Suppressor macrophage treated with lipopolysaccharide for 4 hours (primary cell): ENCODE measurements at places on chromosomes 5 and 9.

GRCh38 chr5:72507231-72507906, at the start of gene ZNF366:
Gene ZNF366, minus strand, starts transcription at chr5:72507410. Its CDS starts 45,914 bp downstream, at chr5:72461496.
- DNase-seq: peak; percentile 51

DNA sequence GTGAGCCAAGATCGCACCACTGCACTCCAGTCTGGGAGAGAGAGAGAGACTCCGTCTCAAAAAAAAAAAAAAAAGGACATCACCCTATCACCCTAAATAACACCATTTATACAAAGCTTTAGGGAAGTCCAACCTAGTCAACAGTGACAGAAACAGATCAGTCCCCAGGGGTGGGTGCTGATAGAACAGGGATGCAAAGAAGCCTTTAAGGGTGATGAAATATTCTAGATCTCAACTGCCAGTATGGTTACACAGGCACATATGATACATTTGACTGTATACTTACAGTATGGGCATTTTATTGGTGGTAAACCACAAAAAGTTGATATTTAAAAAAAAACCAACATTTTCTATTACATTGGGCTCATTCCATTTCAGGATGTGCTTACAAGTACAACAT, 4.8 kb downstream of the RETREG1 start:
- no peak for DNase-seq

GRCh38 chr5:38265546-38266179, 7.3 kb downstream of the EGFLAM start:
- DNase-seq: peak; percentile 61

DNA sequence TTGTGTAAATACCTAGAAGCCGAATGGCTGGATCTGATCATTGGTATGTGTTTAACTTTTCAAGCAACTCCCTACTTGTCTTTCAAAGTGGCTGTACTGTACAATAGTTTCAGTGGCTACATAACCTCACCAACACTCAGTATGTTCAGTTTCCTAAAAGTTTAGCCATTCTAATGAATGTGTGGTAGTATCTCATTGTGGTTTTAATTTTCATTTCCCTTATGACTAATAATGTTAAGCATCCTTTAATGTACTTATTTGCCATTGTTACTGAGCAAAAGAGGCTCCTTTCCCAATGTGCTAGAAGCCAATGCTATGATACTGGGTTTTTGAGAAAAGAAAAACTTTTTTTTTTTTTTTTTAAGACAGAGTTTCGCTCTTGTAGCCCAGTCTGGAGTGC, 27.8 kb upstream of the ALDOB start:
- no peak for DNase-seq

DNA sequence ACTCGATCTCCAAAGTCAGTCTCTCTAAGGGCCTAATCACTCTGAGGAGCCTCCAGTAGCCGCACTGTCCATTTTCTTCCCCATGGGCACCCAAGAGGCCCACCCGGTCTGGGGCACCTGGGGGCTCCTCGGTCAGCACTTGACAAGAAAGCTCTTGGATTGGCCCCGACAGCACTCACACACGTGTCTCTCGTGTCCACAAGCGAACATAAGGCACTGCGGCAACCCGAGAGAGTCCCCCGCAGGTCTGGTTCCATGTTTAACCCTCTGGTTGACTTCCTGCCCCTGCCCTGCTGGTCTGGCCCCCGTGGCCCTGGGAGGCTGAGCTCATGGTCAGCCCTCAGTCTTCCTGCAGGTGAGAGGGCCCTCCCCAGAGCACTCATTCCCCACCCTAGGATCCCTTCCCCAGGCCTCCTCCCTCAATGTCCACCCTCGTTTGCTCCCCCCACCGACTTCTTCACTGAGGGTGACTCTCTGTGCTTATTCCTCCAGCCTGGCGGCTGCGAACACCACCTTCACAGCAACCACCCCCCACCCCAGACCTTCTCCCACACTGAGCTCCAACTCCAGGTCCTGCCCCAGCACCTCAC, 16.3 kb upstream of the LRRC14B start:
- no peak for DNase-seq

GRCh38 chr5:117357886-117358285, 783.3 kb upstream of the SEMA6A start:
- no peak for DNase-seq

DNA sequence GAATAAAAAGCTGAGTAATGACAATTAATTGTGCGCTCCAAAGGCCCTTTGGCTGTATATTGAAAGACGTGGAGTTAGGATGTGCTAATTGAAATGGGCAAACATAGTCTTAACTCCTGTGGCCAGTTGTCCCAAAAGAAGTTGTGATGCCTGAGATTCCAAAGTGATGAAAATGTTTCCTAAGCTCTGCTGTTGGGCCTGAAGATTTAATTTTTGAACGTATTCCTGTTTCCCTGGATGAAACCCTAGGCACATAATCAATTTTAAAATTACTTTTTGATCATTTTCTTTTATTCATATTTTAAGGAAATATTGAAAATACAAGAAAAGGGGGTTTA, 87.9 kb downstream of the PRDM6 start:
- no peak for DNase-seq

- no peak for DNase-seq
Measured at GRCh38 chr5:41465493-41466171, 44.8 kb downstream of the PLCXD3 start.

- no peak for DNase-seq
Measured at GRCh38 chr5:82905986-82906385, 171.2 kb downstream of the TMEM167A start.

- peak; percentile 22 for DNase-seq
Measured at GRCh38 chr9:124551472-124552272, 44.5 kb upstream of the NR5A1 start.

DNA sequence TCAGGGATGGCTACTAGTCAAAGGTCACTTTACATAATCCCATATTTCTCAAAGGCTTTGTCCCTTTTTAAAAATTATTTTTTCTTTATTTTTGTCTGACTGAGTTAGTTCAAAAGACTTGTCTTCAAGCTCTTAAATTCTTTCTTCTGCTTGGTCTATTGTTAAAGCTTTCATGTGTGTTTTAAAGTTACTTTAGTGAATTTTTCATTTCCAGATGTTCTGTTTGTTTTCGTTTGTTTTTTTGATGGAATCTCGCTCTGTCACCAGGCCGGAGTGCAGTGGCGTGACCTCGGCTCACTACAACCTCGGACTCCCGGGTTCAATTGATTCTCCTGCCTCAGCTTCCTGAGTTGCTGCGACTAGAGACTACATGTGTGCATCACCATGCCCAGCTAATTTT, 55.0 kb upstream of the SNCAIP start:
- DNase-seq: no peak

GRCh38 chr5:40277161-40277906, 402.4 kb upstream of the PTGER4 start:
- no peak for DNase-seq

- DNase-seq: no peak
Measured at GRCh38 chr5:7827610-7828009, 23.3 kb downstream of the CFAP90 start.

DNA sequence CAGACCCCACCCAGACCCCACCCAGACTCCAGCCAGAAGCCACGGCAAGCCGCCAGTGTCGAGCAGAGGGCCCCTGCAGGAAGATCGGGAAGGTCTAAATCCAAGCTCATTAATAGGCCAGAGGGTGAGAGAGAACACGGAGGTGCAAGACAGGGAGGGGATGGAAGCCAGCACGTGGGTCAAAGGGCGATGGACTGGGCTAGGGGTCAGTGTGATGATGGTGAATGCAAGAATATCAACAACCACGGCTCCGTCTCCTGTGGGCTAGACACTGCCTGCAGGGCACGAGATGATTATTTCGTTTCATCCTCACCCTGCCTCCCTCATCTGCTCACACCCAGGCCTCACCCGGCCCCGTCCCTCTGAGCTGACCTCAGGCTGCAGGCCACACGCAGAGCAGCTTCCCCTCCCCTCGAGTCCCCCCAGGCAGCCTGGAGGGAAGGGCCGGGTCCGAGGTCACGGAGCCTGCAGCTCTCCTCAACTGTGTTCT, 122.0 kb downstream of the COL23A1 start:
- DNase-seq: no peak

GRCh38 chr5:135081240-135081639, 47.2 kb upstream of the PITX1 start:
- no peak for DNase-seq

DNA sequence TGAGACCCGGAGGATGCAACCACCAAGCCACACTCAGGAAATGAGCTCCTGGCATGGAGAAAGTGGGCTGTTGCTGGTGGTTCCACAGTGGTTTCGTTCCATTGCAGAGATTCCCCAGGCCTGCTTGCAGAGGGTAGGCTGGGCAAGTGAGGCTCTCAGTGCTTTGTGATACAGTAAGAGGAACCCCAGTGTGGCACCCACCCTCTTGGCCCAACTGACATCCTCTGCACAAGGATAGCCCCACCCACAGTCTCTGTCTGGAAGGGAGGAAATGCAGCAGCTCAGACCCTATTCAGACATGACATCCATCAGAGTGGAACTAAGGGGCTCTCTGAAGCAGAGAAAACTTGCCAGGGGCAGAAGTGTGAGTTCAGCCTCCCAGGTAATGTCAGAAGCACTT, 69.6 kb upstream of the FSTL4 start:
- no peak for DNase-seq

DNA sequence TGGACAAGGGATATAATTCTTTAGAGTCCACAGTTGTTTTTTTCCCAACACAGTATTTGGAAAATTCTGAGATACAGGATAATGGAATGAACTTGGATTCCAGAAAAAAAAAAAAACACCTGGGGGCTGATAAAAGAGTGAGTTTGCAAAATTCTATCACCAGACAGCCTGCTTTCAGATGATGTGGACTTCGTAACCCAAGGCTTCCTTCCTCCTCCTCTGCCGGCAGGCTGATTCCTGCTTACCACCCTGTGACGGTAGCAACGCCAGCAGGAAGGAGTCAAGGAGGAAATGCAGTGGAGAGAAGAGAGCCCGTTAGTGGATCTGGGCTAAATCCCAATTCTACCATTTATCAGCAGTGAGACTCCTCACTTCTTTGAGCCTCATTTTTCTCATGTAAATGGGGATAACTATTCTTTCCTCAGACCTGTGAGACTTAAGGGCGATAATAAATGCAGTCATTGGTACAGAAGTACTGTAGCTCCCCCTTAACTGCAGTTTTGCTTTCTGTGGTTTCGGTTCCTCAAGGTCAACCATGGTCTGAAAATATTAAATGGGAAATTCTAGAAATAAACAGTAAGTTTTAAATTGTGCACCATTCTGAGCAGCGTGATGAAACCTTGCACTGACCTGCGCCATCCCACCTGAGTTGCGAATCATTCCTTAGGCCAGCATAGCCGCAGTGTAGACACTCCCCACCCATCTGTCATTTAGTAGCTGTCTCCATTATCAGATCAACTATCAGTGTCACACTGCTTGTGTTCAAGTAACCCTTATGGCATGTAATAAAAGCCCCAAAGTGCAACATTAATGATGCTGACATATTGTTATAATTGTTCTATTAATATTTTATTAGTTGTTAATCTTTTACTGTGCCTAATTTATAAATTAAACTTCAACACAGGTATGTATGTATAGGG, 71.4 kb downstream of the DCP2 start:
- peak; percentile 65 for DNase-seq

DNA sequence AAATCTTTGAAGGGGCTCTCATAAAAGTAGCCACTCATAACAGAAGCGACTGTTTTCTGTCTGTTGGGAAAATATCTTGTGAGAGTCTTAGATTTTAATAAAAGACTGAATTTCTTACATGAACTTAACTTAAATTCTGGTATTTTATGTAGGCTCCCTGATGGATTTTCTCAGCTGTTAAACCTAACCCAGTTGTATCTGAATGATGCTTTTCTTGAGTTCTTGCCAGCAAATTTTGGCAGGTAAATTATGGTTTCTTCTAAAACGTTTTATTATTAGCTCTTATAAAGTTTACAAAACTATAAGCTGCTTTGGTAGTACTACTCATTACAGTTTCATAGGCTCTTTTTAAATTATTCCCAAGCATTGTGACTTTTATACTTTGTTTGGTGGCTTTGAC, 87.0 kb downstream of the ERBIN start:
- DNase-seq: no peak

GRCh38 chr5:143554187-143554717, 150.8 kb upstream of the NR3C1 start:
- DNase-seq: peak; percentile 89

- no peak for DNase-seq
Measured at GRCh38 chr5:120083851-120084542, 380.1 kb upstream of the PRR16 start.

GRCh38 chr9:115673599-115673998, 480.0 kb upstream of the PAPPA start:
- no peak for DNase-seq

GRCh38 chr5:180117000-180117725, 45.6 kb upstream of the RNF130 start:
- DNase-seq: no peak

GRCh38 chr9:34989946-34990635, 546 bp downstream of the DNAJB5 start:
- DNase-seq: peak; percentile 56

- DNase-seq: no peak
Measured at GRCh38 chr5:15285901-15286583, 213.9 kb upstream of the FBXL7 start.

GRCh38 chr5:36899860-36900259, 23.3 kb downstream of the NIPBL start:
- no peak for DNase-seq

GRCh38 chr9:14993061-14993800, 83.0 kb upstream of the FREM1 start:
- peak; percentile 48 for DNase-seq

DNA sequence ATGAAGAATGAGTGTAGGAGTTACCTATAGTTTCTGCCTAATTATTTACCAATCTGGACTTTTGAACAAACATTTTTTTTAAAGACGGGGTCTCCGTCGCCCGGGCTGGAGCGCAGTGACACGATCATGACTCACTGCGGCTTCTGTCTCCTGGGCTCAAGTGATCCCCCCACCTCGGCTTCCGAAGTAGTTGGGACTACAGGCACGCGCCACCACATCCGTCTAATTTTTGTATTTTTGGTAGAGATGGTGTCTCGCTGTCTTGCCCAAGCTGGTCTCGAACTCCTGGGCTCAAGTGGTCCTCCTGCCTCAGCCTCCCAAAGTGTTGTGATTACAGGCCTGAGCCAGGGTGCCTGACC, 1.5 kb downstream of the CTNNA1 start:
- DNase-seq: no peak

- DNase-seq: no peak
Measured at GRCh38 chr5:68028131-68028727, 187.3 kb upstream of the PIK3R1 start.

GRCh38 chr9:131105952-131106351, 9.6 kb downstream of the AIF1L start:
- DNase-seq: no peak

- no peak for DNase-seq
Measured at GRCh38 chr5:135216471-135217343, 182.3 kb downstream of the MACROH2A1 start.

DNA sequence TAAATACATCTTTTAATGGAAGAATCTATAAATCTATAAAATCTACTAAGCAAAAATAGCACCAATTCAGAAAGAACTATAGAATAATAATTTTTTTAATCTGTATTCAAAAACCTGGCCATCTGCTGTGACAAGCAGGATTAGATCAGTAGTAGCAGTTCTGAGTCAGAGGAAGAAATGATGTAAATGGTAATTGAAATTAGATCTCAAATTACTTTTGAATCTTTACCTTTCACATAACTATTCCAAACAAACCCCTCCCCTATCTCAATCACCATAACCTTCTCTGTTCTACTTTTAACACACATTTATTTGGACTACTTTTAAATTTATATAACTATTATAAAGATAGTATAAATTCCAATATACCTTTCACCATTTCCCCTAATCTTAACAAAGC, 727.8 kb upstream of the FAM174A start:
- DNase-seq: no peak
